Neural progenitor cell (in vitro differentiated cells): ENCODE measurements at places on chromosomes 7 and 10.

DNA sequence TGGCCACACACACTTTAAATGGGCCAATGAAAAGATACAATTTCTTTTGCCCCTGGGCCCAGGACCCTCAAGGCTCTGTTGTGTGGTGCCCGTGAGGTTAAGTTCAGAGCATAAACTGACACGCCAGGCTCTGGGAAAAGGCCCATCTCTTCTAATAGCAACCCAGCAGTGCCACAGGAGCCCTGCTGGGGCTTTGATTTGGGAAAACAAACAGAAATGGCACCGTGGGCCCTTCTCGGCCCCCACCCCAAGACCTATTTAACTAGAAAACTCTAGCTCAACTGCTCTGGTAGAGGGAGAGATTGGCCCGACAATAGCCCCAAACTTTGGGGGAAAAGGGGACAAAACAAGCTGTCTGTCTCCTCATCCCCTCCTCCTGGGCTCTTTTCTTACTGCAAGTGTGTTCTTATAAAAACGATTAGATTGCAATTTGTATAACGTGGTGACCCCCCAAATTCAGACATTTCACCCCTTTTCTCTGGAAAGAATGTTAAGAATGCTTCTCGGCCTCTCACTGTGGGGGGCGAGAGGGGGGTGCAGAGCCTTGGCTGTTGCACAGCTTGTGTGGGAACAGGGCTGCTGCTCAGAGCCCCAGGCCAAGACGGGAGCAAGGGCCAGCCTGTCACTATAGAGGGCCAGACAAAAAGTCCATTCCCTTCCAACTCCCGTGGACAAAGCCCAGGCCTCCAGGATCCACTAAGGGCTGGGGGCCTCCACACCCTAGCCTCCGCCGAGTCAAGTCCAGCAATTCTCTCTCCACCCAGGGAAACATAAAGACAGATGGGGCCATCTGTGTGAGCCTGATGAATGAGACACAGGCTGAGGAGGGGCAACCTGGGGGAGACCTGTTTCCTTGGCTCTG, 26.8 kb downstream of the DPCD start:
- DNase-seq = peak; percentile 61

DNA sequence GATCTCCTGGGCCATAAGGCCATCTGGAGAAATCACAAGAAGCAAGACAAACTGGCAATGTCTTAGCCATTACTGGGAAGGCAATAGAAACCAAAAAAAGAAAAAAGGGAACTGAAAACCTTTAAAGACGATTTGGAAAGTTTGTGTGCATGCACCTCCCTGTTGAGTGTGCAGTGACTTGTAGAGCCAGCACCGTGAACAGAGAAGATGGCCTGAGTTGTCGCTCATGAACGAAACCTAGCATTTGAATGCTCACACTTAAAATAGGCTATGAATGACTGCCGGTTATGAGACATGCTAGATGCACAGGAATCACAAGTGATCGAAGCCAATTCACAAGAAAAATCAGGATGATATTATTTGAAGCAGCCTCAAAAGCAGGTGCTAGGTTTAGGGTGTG, 151.3 kb upstream of the ADO start:
- DNase-seq = no peak

GRCh38 chr10:47054974-47055373, 143.7 kb downstream of the PTPN20 start:
- no peak for DNase-seq

DNA sequence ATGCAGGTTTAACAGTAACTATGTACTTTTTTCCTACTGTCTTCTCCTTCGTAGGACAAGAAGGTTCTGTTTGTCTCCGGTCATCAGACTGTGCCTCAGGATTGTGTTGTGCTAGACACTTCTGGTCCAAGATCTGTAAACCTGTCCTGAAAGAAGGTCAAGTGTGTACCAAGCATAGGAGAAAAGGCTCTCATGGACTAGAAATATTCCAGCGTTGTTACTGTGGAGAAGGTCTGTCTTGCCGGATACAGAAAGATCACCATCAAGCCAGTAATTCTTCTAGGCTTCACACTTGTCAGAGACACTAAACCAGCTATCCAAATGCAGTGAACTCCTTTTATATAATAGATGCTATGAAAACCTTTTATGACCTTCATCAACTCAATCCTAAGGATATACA, 2.4 kb downstream of the DKK1 start:
- DNase-seq = no peak

GRCh38 chr10:31319602-31320549, 860 bp downstream of the ZEB1 start:
- peak; percentile 75 for DNase-seq

DNA sequence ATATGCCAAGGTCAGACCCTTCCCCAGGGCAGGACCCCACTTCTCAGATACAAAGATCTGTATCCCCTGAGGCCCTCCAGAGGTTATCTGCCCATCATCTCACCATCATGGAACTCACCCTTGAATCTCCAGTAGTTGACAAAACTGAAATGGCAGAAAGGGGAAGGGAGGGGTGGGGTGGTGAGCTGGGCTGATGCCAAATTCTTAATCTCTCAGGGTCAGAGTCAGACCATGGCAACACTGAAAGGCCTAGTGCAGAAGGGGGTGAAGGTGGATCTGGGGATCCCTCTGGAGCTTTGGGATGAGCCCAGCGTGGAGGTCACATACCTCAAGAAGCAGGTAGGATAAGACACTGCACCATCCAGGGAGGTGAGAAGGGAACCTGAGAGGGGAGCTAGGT, 3.1 kb downstream of the CNPY4 start:
- DNase-seq = no peak

- no peak for DNase-seq
Measured at GRCh38 chr10:129764901-129765663, 199.0 kb downstream of the EBF3 start.

GRCh38 chr7:49776994-49777393, 3.6 kb downstream of the VWC2 start:
- DNase-seq = peak; percentile 79

DNA sequence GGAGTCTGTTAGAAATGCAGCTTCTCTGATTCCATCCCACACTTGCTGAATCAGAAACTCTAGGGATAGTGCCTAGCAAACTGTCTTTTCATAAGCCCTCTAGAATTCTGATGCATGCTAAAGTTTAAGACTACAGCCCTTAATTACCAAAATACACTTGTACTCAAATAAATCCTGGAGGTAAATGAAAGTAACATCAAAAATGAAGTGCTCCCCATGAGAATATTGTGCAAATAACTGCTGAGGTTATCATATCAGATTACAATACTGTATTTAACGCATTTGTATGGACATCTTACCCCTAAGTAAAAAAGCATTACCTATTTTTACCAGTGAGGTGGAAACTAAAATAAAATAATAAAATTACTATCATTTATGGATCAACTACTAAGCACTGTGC, 104.7 kb downstream of the CHCHD3 start:
- DNase-seq = no peak

DNA sequence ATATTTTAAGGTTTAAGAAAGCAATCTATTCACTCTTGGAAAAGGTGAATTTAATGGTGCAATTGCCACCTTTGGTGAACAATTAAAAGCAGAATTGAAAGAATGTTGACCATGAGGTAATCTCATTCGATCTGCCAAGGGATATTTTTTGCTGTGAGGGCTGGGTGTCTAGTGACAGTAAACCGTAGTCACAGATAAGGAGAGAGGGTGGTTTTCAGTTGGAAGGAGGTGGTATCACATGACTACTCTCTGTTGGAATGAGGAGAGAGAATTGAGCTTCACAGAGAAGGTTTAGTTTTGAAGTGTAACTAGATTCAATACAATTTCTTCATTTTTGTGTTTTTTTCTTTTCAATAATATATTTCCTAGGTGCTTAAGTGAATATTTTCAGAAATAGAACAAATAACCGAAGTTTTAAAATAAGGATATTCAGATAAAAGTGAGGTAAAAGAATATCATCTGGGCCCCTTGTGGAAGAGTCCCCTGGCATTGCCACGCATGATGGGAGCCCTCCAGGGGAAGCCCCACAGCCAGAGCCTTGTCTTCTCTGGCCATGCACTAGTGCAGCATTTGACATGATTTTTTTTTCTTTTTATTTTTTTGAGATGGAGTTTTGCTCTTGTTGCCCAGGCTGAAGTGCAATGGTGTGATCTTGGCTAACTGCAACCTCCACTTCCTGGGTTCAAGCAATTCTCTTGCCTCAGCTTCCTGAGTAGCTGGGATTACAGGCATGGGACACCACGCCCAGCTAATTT, 73.4 kb downstream of the GPR141 start:
- DNase-seq = no peak

- no peak for DNase-seq
Measured at GRCh38 chr7:131774419-131775220, 218.2 kb upstream of the PODXL start.

DNA sequence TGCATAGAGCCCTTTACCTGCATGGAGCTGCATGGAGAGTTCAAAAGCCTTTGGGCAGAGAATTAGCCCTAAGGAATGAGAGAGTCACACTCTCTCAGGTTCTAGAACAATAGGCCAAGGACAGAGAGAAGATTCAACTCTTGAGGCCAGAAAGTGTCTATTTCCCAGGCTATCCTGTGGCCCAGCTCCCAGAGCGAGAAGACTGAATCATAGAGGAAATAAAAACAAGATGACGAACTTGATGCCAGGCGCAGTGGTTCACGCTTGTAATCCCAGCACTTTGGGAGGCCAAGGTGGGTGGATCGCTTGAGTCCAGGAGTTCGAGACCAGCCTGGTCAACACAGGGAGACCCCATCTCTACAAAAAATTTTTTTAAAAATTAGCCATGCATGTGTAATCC, 18.3 kb upstream of the PODXL start:
- DNase-seq = no peak

- DNase-seq = no peak
Measured at GRCh38 chr10:24465891-24466818, 257.2 kb downstream of the KIAA1217 start.

GRCh38 chr7:65840446-65840845, 32.4 kb upstream of the VKORC1L1 start:
- peak; percentile 66 for DNase-seq

GRCh38 chr7:16130111-16131110, 290.9 kb downstream of the CRPPA start:
- DNase-seq = no peak
